Stimulated activated CD8-positive, alpha-beta memory T cell treated with anti-CD3 and anti-CD28 coated beads, Interleukin-4, amount 100 ng/mL, for 1 hour (primary cell): ENCODE measurements at places on chromosomes 4 and X.

DNA sequence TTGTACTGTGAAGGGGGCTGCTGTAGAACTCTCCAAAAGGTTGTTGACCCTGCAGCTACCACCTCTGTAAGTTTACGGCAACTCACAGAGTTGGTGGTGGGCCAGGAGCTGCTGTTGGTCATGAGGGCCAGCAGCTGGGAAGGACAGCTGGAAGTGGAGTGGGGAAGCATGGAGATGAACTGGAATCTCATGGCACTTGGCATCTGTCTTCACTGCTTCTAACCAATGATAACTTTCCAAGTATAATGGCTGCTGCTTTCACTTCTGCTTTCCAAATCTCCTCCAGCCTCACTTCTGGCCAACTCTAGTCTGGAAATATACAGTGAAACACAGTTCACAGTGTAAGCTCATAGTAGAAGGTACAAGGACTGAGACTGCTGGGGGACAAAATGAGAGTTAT is 126.5 kb upstream of the INTU start:
- DNase-seq: no peak

DNA sequence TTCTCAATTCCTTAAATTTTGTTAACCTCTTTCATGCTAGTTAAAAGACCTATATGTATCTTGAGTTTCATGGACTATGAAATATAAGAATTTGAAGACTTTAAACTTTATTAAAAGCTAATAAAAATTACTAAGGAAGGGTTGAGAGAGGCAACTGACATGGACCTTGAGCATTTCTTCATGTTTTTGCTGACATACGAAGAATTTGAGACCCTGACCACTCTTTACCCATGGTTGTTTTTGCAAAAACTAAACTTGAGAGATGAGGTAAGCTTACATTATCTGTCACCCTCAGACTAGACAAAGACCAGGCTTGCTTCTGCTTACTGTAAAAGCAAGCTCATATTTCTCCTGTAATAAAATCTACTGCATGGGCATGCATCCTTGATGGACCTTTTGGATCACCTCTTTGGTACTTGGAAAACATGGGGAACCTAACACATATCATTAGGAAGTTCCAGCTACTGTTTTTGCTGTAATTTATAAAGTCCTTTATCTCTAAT is 338.2 kb upstream of the PABPC4L start:
- no peak for DNase-seq

GRCh38 chrX:10633722-10634121 is 13.3 kb upstream of the MID1 start:
- no peak for DNase-seq

DNA sequence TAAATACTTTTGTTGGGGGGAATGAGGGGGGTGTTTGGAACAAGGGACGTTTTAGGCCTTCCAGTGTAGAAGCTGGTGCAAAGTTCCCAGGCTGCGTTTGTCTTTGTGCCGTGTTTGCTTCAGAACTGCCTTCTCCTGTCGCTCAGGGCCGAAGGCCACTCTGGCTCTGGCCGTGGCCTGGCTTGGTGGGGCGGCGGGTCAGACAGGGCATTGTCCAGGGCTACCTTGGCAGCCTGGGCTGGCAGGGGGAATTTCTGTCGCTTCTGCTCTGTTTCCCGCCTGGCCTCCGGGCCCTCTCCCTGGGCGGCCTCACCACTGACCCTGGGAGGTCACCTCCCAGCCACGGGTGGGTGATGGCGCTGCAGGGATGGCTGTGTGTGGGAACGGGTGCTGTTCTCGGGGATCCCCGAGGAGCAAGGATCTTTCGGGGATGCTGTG is 140.0 kb downstream of the COL4A6 start:
- no peak for DNase-seq

GRCh38 chrX:133229361-133229760 is 11.2 kb upstream of the TFDP3 start:
- DNase-seq: no peak

DNA sequence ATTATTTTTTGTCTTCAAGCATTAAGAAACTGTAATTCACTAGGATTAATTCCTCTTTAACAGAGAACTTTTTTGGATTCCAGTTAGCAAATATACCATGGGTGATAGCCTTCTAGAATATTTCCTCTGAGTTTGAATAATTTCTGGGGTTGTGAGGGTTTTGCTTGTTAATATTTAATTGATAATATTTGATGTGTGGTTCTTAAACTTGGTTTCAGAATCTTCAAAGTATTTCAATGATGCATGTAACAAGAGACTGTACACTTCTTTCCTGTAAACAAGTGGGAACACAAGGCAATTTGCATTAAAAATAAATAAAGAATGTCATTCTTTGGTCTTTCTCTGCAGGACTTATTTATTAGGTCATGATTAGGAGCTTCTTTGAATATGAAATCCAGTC is 9.5 kb upstream of the C4orf51 start:
- DNase-seq: no peak

DNA sequence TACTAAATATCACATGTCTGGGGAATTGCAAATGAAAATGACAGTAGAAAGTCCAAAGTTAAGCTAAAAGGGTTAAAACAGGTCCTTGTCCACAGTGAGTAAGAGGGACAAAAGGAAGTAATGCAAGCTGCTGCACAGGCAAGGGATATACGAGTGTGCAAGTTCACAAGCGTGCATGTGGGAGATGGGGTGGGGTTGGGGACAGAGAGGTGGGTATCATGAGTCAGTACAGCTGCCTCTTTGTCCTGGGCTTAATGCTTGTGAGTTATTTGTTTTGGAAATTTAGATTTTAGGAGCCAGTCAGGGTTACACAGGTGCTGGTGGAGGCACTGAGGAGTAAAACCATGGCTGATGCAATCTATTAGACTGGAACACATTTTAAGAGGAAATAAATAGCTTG is 3.3 kb upstream of the GPRASP2 start:
- DNase-seq: no peak

DNA sequence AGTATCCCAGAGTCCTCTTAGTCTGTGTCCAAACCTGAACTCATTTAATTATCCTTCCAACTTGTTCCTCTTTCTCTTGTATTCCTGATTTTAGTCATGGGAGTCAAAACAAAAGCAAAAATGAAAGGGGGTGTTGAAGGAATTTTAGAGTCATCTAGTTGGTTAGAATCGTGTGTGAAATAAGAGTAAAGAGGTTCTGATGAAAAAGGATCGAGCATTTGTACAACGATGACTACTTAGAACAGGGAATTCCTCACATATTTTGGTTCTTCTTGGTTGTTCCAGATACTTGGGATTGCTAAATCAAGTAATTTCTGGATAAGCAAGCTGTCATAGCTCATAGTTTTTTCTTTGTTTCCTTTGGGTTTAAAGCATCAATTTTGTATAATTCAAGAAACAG is 194.4 kb downstream of the BCOR start:
- no peak for DNase-seq

- no peak for DNase-seq
Observed at GRCh38 chr4:123390846-123391456, 5.6 kb upstream of the SPRY1 start.

- no peak for DNase-seq
Observed at GRCh38 chrX:91311969-91312368, 122.7 kb upstream of the PABPC5 start.

DNA sequence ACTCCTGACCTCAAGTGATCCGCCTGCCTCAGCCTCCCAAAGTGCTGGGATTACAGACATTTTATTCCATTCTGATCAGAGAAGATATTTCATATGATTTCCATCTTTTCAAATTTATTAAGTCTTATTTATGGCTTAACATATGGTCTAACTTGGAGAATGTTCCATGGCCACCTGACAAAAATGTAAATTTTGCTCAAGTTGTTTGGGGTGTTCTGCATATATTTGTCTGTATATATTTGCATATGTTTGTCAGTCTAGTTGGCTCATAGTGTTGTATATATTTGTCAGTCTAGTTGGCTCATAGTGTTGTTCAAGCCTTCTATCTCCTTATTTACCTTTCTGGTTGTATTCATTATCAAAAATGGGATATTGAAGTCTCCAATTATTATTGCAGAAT is 16.2 kb upstream of the ATRX start:
- no peak for DNase-seq

GRCh38 chrX:74080165-74080564 is 223.8 kb upstream of the ZCCHC13 start:
- DNase-seq: no peak

GRCh38 chrX:47232803-47233332 is at the start of gene USP11:
Gene USP11, plus strand, starts transcription at chrX:47233009. Its CDS starts 35 bp downstream, at chrX:47233044.
- DNase-seq: no peak

GRCh38 chr4:108048157-108048556 is 58.5 kb downstream of the HADH start:
- DNase-seq: no peak

- no peak for DNase-seq
Observed at GRCh38 chr4:159229164-159229563, 126.3 kb downstream of the RAPGEF2 start.

GRCh38 chr4:17112292-17112659 is 213.8 kb upstream of the LDB2 start:
- DNase-seq: no peak

DNA sequence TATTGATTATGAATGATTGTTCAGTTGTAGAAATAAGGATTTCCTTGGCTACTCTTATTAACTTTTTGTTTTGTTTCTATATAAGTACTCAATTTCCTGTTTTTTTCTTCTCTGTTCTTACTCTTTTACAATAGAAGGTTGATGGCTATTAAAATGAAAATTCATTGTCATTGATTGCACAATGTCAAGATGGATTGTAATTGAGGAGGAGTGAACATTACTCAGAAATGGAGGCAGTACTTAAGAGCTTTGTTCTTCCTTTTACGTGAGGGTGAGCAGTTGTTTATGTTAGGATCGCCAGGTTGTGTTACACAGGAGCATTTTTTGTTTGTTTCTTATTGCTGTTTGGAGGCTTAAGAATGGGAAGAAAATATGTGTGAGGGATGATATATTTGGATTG is 2062.4 kb downstream of the ARAP2 start:
- DNase-seq: no peak

- DNase-seq: no peak
Observed at GRCh38 chr4:151407466-151408379, 1.3 kb upstream of the FHIP1A start.

DNA sequence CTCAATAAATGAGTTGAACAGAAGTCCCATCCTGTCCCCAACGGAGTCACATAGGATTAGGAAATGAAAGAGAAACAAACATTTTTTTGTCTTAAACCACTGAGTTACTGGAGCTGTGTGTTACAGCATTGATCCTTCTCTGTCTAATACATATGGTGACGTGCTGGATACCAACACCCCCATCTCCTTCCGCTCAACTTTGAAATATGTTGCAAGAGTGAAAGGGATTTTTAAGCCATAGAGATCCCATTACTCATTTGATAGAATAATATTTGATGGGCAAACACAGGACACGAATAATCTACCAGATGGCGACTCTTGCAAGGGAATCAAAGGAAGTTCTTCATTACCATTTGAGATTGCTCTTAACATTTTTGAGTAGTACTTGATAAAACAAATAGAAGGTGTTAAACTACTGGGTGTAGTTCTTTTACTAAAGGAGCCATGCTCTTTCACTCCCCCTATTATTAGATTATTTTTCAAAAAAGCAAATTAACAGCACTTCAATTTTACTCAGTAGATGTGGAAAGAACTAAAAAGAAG is 140.5 kb downstream of the PACRGL start:
- no peak for DNase-seq

- DNase-seq: no peak
Observed at GRCh38 chrX:37755025-37755424, 24.8 kb upstream of the CYBB start.

GRCh38 chr4:95058991-95059390 is 301.2 kb downstream of the BMPR1B start:
- DNase-seq: no peak

DNA sequence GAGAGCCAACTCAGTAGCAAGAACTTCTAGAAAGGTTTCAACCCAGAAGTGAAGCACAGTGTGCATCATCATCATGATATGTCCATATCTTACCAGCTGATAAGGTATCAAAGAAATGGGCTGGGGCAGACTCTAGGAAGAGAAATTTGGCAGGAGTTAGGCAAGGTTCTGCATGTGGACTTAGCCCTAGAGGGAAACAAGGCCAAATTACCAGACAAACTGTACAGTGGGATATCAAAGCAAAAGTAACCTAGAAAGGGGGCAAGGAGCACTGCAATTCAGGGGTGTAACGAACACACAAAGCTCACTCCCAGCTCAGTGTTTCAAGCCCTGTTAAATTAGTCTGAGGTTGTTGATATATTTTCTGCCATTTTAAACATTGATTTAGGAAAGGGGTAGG is 407.4 kb downstream of the SMARCA1 start:
- no peak for DNase-seq

DNA sequence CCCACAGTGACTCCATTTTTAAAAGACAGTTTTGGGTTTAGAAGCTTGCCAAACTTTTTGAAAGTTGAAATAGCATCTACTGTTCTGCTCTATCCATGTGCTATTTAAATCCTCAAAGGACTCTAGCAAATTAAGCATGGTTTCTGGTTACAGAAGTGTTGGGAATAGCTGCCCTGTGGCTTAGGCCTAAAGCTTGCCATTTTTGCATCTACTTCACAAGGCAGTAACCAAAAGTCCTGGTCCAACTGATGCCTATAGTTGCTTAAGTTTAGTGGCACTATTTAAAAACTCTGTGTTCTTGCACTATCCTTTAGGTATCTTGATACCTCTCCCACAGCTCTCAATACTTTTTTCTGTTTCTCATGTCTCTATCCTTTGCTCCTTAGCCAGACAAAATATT is 251.0 kb upstream of the GPC4 start:
- DNase-seq: no peak

DNA sequence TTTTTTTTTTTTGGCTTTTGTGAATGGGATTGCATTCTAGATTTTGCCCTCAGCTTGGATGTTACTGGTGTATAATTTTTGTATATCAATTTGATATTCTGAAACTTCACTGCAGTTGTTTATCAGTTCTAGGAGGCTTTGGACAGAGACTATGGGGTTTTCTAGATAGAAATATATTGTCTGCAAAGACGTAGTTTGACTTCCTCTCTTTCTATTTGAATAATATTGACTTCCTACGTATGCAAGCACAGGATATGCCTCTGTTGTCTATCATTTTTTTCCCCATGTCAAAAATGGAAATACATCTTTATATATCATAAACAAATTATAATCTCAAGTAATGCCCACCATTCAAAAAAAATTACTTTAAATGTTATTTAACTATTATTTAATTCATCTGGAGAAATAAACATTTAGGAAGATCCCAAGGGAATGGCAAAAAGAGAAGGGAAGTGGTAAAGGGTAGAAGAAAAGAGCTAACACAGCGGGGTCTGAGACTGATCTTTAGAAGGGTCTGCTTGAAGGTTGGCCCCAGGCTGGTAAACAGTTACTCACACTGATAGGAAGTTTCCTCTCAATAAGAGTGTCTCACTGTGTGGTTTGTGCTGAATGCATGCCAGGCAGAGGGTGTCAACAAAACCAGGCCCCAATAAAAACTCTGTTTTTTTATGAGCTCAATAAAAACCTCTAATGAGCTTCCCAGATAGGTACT is 35.7 kb downstream of the ZNF518B start:
- DNase-seq: no peak
